Airway epithelial cell (primary cell): ENCODE measurements at places on chromosomes 6 and 20. TPM values are rescaled to one million over a fixed set of nuclear protein-coding genes. Genes with fewer than 3 reads are reported as not detected.

TSBP1 gene
- total RNA-seq: not detected in 2 replicates

ZNF343 gene
- total RNA-seq: 8.0 and 9.3 TPM in 2 replicates

HRH3 gene
- total RNA-seq: not detected in 2 replicates

RALGAPB gene
- 13.2 and 20.7 TPM in 2 replicates for total RNA-seq

NFATC2 gene
- total RNA-seq: 0.21 and 0.33 TPM in 2 replicates

EFCAB8 gene
- not detected in 2 replicates for total RNA-seq

KCNG1 gene
- 23.8 and 24.0 TPM in 2 replicates for total RNA-seq

SLC32A1 gene
- total RNA-seq: not detected in 2 replicates

EEF1E1 gene
- 30.3 and 59.9 TPM in 2 replicates for total RNA-seq

RBM24 gene
- total RNA-seq: 0.70 and 1.9 TPM in 2 replicates

HLA-DQB1 gene
- 0.21 and 2.0 TPM in 2 replicates for total RNA-seq

GCNT2 gene
- total RNA-seq: 4.7 and 5.8 TPM in 2 replicates

HLA-DRB1 gene
- 0.14 TPM in 1 of 2 replicates, not detected in the other for total RNA-seq

ISM1 gene
- 0.28 TPM in 1 of 2 replicates, not detected in the other for total RNA-seq

ID4 gene
- 1.3 and 2.1 TPM in 2 replicates for total RNA-seq

SEMG1 gene
- total RNA-seq: not detected in 2 replicates

PTPRK gene
- total RNA-seq: 33.4 and 45.8 TPM in 2 replicates

FNDC1 gene
- 0.07 TPM in 1 of 2 replicates, not detected in the other for total RNA-seq

CLDN20 gene
- 0.14 TPM in 1 of 2 replicates, not detected in the other for total RNA-seq

TMEM244 gene
- total RNA-seq: not detected in 2 replicates

KAT14 gene
- total RNA-seq: 9.8 and 11.2 TPM in 2 replicates

ULBP2 gene
- total RNA-seq: 13.0 and 14.1 TPM in 2 replicates

SAMD5 gene
- 0.37 and 0.56 TPM in 2 replicates for total RNA-seq

AIF1 gene
- total RNA-seq: not detected in 2 replicates

CTCFL gene
- not detected in 2 replicates for total RNA-seq

PPARD gene
- 27.0 and 36.7 TPM in 2 replicates for total RNA-seq

RAD21L1 gene
- total RNA-seq: not detected in 2 replicates

PHACTR1 gene
- total RNA-seq: not detected in 2 replicates

TNFRSF6B gene
- total RNA-seq: 31.8 and 39.1 TPM in 2 replicates

TFEB gene
- total RNA-seq: 11.4 and 14.2 TPM in 2 replicates

FAM210B gene
- 17.0 and 23.8 TPM in 2 replicates for total RNA-seq

MYLIP gene
- 1.3 and 2.4 TPM in 2 replicates for total RNA-seq

PAK5 gene
- 0.14 and 0.21 TPM in 2 replicates for total RNA-seq

NR2E1 gene
- total RNA-seq: not detected in 2 replicates

FAXC gene
- total RNA-seq: 3.9 and 5.9 TPM in 2 replicates

HLA-DQA1 gene
- not detected in 2 replicates for total RNA-seq

CHRNA4 gene
- total RNA-seq: not detected in 2 replicates

JPH2 gene
- 0.14 and 0.19 TPM in 2 replicates for total RNA-seq

CDSN gene
- 0.14 TPM in 1 of 2 replicates, not detected in the other for total RNA-seq

SIRPD gene
- not detected in 2 replicates for total RNA-seq

TMEM217 gene
- total RNA-seq: 0.46 and 1.2 TPM in 2 replicates
